ENCODE measurements at places on chromosomes 4 and X. TPM values are rescaled to one million over a fixed set of nuclear protein-coding genes. Genes with fewer than 3 reads are reported as not detected.

FAM47E gene
- not detected for total RNA-seq

TRIM75 gene
- total RNA-seq = not detected

SASH3 gene
- total RNA-seq = 92.5 TPM

DMP1 gene
- not detected for total RNA-seq

CT47B1 gene
- not detected for total RNA-seq

DNA sequence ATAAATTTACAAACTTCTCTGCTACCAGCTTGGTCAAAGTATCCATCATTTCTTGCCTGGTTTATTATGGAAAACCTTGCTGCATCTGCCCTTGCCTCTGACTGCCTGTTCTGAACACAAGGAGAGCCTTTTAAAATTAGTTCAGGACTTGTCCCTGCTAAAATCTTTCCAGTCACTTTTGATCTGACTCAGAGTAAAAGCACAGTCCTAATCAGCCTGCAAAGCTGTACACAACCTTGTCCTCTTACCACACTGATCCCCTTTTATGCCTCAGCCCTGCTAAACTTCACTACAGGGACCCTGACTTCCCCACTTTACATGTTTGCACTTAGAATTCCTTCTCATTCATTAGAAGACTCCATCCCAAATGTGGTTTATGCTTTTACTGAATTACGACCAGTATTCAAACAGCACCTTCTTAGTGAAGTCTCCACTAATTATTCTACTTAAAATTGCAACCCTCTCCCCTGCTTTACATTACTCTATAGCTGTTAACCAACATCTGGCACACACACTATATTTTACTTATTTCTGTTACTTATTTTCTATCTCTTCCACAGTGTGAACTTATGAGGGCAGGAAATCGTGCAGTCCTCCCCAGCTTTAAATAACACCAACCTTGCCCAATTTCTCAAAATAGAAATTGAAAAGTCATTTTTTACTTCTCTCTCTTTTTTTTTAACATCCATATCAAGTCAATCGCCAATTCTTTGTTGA, 6.3 kb downstream of the GABRA4 start:
- DNase-seq = no peak

- no peak for DNase-seq
Observed at GRCh38 chr4:25888781-25889180, 25.2 kb upstream of the SMIM20 start.

- DNase-seq = no peak
Observed at GRCh38 chrX:132063862-132064261, 40.8 kb downstream of the STK26 start.

DNA sequence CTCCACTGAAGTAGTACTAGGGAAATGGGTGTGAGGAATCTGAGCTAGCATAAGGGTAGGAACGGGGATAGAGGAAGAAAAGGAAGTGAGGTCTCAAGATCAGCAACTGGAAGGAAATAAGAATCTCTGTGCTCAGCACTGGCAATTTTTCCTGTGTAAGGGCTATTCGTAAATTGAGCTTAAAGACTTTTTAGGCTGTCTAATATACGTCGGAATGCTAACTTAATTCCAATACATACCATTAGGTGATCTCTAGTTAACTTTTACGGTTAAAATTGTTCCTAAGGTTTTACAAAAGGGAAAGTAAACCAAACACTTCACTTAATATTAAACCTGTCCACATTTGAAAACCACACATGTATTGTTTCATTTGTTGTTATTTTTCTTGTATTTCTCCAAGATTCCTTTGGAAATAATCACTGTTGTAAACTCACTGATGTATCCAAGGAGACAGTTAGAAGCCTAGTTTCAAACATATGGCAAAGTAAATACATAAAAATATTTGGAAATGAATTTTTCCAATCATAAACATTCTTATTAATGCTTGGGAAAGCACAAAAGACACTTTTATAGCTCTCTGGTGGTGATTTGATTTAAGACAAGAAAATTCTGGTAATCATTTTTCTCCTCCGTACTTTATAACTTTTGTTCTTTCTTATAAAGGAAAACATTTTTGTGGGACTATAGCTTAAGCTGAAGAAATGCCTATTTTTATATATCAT, 28.1 kb upstream of the HPGDS start:
- no peak for DNase-seq

DNA sequence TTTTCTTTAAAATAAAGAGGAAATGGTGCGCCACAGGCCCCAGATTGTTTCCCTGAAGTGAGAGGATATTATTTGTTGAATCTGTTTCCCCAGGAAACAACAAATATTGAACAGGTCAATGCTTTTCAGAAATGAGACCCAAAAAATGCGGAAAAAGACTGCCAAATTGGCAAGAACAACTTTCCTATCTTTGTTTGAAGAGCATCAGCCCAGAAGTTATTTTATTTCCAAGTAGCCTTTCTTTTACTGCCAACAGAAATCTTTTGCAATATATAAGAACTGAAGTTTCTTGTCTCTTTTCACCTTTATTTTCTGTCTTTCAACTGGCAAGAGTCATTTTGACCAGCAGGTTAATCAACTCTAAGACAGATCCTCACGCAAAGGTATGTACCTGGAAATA, at the start of gene SMR3A:
Gene SMR3A, plus strand, starts transcription at position 301 of the 400 bp plus-strand sequence. CDS start 1,356 bp downstream, outside the sequence.
- no peak for DNase-seq

DNA sequence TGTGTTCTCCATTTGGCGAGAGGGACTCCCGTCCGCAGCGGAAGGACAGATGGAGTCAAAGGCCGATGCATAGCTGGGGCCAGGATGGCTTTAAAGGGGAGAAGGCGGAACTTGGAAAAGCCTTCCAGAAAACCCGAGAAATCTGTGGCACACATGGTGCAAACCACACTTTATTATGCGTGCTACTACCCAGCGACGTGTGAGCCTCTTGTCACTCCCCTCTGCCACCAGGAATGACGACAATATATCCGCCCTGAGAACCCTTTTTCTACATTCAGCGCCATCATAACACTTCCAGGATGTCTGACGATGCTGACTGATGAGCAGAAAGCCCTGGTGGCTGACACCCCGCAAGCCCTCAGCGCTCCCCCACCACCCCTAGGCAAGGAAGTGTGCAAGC, 689 bp upstream of the DCHS2 start:
- DNase-seq = no peak

GRCh38 chr4:140297221-140297570, 76.2 kb upstream of the SCOC start:
- DNase-seq = no peak

GRCh38 chrX:43805579-43805978, 76.7 kb downstream of the MAOB start:
- DNase-seq = no peak

DNA sequence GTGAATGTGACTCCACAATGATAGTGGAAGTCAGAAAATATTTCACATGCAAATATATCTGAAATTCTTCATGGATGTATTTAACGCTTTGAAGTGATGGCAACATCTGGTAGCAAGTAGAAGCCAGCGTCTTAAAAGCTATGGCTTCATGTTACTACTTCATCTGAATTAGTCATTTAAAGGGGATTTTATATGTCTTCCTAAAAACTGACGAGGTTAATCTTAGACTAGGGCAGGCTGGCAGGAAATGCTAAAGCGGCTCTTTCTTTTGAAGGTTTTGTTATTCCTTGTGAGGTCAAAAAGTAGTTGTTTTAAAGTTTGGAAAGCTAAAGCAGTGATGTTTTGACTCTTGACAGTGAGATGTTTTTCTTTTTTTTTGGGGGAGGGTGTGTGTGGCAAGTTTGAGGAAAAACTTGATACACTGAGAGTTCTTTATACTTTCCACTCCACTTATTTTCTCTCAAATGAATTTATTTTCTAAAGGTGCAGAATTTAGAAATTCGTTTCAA, 22.6 kb downstream of the PLS3 start:
- DNase-seq = no peak
